Thoracic aorta (tissue), 2 donors: ENCODE measurements at places on chromosomes 3 and 15. TPM values are rescaled to one million over a fixed set of nuclear protein-coding genes. Genes with fewer than 3 reads are reported as not detected.

DNA sequence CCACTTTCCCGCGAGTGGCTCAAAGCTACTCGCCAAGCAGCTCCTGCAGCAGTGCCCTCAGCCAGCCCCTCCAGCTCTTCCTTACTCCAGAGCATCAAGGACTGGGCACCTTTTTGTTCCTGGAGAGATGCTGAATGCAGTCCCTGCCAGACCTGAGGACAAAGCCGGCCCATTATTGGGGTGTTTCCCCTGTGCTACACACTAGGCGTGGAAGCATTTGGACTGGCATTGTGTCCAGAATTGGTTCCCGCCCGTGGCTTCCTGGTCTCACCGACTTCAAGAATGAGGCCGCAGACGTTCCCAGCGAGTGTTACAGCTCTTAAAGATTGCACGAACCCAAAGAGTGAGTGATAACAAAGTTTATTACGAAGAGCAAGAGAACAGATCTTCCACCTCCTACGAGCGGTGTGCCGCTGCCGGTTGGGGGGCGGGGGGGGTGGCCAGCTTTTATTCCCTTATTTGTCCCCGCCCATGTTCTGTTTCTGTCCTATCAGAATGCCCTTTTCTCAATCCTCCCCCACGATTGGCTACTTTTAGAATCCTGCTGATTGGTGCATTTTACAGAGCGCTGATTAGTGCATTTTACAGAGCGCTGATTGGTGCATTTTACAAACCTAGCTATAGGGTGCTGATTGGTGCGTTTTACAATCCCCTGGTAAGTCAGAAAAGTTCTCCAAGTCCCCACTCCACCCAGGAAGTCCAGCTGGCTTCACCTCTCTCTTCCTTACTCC is 62.4 kb downstream of the NSMCE3 start:
- no peak for DNase-seq

DNA sequence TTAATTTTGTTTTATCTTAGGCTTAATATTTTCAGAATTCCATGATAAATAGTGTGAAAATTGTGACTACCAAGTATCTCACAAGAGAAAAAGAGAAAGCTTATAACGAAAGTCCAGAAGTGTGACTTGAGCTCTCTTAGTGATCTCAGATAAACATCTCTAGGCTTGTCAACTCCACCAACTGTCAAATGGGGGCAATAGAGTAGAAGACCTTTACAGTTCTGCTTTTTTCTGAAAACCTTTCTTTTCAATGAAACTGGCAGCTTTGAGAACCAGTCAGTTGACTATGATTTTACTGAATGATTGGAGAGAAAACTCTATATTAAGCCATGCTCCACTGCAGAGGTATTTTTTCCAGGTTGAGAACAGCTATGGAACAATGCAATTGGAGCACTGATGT is 119.2 kb upstream of the TP63 start:
- no peak for DNase-seq

CCRL2 gene
- total RNA-seq = 0.41 TPM

LHFPL4 gene
- not detected for total RNA-seq

- DNase-seq = no peak
Observed at GRCh38 chr15:79991826-79992225, 20.8 kb upstream of the BCL2A1 start.

DNA sequence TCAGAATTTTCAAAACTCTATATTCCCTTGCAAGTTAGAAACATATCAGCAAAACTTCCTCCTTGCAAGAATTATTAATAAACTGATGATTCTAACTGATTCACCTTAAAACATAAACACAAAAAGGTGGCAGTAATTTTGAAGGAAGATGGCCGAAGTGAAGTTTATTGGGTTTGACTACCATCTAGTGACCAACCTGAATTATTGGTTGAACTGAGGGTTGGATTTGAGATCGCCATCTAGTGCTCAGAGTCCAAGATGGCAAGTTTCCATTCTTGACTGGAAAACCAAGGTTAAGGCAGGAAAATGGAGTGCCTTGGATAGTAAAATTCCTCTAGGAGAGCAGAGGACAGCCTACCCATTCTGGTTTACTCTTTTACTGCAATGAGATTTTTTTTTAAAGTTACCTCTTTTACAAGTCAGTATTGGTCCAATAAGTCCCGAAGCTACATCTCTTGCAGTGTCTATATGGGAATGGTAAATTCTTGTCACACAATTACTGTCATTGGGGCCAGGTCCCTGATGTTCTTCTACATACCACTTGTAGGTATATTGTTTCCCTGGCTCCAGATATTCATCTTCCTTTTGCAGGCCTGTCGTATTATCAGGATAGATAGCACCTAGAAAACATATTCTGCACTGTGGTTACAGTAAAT is 51.6 kb upstream of the CP start:
- no peak for DNase-seq

GRCh38 chr3:35638980-35639253 is 408 bp upstream of the ARPP21 start:
- no peak for DNase-seq

TIGIT gene
- total RNA-seq = 0.21 TPM

DNA sequence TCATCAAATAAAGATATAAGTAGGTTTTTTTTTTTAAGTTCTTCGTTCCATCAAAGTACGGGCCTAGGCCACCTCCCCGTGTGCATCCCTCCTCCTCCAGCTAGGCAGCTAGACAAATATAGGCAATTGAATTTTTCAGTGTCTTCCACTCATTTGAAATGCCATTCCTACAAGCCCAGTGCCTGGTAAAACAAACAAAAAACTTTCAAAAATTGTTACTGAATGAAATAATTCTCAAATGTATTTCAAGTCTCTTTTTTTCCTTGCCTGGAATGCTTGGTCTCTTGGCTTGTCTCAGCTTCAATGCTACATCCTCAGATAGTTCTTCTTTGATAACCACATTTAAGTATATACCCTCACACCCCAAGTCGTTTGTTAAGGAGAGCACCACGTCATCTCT is 3.8 kb downstream of the EIF2AK4 start:
- DNase-seq = no peak

DNA sequence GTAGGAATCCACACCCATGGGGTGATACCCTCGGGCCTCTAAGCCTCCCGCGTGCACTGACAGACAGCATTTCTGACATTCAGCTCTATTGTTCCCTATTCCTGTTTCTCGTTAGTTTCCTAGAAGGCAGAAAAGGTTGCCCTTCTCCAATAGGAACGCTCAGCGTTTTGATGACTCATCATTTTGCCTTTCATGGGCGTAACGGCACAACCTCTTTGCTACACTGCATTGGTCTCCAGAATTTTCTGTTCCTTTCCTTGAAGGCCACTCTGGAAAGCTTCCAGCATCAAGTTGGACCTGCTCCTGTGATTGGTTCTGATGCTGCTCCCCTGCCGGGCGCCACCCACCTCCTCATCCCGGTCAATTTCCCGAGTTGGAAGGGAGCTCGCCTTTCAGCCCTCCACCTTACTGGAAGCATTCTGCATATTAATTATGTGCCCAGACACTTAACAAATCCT is 13.0 kb upstream of the TNK2 start:
- no peak for DNase-seq

BCL6 gene
- total RNA-seq = 148 TPM

INTS14 gene
- total RNA-seq = 39.7 TPM

CPLX3 gene
- not detected for total RNA-seq

DNA sequence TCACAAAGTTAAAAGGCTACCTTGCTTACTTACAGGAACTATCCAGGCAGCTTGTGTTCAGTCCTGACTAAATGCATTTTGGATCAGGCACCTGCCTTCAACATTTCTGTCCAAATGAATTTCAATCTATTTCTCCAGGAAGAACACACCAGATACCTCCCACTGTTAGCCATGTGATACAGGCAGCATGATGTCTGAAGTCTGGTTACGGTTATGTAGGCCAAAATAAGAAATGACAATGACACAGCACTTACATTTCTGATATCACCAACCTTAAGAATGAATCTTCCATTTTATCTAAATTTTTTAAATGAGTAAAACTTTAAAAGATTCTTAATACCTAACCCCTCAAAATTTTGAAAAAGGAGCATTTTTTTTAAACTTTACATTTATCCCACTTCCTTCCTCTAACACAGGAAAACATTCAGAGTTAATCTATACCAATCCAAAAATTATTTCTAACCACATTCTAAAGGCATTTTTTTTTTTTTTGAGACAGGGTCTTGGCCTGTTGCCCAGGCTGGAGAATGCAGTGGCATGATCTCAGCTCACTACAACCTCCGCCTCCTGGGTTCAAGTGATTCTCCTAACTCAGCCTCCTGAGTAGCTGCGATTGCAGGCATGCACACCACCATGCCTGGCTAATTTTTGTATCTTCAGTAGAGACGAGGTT is at the start of gene MAP4:
Gene MAP4 (minus strand): TSS at position 116 of the 673 bp plus-strand sequence. CDS start 17,556 bp downstream, outside the sequence.
- DNase-seq = no peak

DNA sequence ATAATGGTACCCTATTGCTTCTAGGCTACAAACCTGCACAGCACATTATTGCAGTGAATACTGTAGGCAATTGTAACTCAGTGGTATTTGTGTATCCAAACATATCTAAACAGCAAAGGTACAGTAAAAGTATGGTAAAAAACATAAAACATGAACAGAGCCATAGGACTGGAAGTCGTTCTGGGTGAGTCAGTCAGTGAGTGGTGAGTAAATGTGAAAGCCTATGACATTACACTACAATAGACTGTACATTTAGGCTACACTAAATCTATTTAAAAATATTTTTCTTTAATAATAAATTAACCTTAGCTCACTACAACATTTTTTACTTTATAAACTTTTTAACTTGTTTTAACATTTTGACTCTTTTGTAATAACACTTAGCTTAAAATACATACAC is 21.3 kb downstream of the RAB6B start:
- no peak for DNase-seq

DNA sequence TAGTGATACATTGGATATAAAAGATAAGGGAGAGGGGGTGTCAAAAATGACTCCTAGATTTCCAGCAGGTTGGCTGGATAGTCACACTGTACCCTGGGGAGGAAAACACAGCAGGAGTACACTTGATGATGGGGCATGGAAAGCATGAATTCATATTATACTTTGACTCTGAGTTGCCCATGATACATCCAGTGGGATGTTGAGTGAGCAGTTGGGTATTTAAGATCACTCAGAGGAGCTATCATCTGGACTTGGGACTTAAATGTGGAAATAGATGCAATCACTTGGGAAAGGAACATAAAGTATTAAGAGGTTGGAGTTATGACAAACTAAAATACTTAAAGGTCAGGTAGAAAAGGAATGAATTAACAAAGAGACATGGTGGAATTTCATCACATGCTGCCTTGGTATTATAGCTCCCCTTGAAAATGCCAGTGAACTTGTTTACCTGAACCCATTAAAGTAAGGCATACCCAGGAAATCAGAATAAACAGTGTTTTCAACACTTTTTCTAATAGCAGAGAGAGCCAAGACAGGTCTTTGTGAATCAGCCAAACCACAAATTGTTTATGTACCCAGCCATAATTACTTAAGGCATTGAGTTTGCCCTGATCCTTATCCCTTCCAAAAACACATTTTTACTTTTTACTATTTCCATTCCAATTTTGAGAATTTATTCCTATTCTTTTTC is 49.9 kb upstream of the ABI3BP start:
- no peak for DNase-seq

- no peak for DNase-seq
Observed at GRCh38 chr15:49589030-49589429, 31.6 kb downstream of the FAM227B start.

TMEM42 gene
- 3.0 TPM for total RNA-seq

RTP1 gene
- 0.27 TPM for total RNA-seq

P2RY1 gene
- total RNA-seq = 3.0 TPM

DNA sequence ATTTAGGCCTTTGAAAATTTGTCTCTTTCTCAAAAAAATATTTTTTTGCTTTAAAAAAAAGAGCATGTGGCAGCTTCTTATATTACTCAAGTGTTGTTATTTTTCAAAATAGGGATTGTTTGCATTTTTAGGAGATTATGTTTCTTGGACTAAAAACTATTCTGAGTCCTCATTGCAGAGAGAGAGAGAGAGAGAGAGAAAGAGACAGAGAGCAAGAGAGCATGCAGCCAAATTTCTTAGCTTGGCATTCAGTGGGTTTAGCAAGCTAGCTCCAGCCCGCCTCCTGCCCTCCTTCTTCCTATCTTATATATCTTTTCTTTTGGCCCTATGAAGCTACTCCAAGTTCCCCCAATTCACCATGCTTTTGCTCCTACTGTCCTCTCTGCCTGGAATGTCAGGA is 55.7 kb downstream of the CEMIP start:
- DNase-seq = no peak

TGM5 gene
- not detected for total RNA-seq

GRCh38 chr15:66743703-66744536 is 41.9 kb downstream of the SMAD6 start:
- DNase-seq = no peak

USP13 gene
- 8.2 TPM for total RNA-seq

DNA sequence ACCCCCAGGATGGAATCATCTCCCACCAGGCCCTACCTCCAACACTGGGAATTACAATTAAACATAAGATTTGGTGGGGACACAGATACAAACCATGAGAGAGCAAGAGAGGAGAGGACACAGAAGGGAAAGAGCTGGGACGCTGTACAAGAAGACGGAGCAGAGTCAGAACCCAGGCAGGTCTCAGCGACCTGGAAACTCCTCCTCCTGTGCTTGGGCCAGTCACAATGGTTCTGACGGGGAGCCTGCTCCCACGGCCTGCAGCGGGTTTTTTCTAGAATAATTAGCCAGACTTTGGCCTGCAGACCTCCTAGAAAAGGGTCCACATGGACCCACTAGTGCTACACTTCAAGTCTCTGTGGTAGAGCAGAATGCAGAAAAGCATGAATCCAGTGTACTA is 5.6 kb downstream of the SLC12A8 start:
- DNase-seq = no peak

SH2D7 gene
- not detected for total RNA-seq

GRCh38 chr15:49673861-49674260 is 53.0 kb downstream of the DTWD1 start:
- DNase-seq = no peak

- no peak for DNase-seq
Observed at GRCh38 chr3:7847021-7847420, 654.6 kb upstream of the LMCD1 start.

ETV5 gene
- total RNA-seq = 362 TPM

- no peak for DNase-seq
Observed at GRCh38 chr15:52243286-52243685, 52.1 kb upstream of the GNB5 start.

- DNase-seq = no peak
Observed at GRCh38 chr3:89947337-89947954, 840.0 kb downstream of the EPHA3 start.

DNA sequence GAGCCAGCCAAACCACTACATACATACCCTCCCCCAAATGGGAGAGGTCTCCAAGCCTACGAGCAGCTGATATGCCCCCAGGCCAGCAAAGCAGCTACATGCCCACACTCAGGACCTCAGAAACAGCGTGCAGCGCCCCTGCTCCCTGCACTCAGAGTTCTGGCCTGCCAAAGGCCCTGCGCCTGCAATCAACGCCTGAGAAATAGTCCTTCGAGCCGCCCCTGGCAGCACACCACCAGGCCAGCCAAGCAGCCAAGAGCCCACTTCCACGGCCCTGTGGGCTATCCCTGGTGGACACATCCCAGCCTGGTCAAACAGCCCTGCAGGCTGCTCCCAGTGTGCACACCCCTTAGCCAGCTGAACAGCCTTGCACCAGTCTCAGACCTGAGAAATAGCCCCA is 139.1 kb downstream of the DMXL2 start:
- no peak for DNase-seq
